ENCODE measurements at places on chromosomes 2 and 18.

GRCh38 chr2:200172944-200173581 lies 133.4 kb upstream of the SPATS2L start:
- no peak for DNase-seq

DNA sequence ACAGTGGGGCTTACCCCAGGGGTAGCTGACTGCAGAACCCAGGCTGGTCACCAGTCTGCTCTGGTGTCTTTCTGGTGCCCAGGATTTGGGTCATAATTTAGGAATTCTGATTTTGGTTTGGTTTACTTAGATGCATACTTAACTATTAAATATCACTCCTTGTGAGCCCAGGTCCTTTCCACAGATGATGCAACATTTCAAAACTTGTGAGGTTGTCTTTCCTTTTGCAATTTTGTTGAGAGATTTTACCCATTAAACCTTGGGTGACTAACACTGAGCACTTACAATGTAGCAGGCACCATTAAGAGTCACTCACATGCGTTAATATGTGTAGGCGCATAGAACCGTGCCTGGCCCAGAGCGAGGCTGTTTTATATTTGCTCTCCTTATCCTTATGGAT lies 61.8 kb upstream of the RPL31 start:
- DNase-seq, result no peak

GRCh38 chr2:230267556-230267955 lies 42.0 kb downstream of the SP140 start:
- peak; percentile 41 for DNase-seq

DNA sequence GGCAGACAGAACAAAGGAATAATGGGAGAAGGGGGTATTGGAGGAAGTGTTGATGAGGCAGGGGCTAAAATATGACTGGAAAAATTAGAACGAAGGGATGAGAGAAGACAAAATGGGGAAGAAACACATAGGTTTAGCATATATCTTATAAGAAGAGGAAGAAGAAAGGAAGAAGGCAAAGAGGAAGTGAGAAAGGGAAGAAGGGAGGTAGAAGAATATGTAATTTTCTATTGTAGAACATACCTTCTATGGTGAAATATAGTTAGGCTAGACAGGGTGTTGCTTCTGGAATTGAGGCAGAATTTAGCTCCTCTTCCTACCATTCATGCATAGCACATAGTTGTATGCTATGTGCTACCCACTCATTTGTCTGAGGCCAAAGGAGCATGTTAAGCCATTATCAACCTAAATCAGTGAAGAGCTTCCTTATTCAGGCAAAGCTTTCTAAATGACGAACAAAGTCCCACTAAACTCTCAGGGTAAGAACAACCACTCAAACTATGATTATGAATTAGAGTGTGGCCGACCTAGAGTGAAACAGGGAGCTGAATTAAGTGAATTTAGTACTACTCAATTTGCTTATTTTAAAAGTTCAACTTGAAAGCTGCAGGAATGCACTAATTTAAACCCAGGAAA lies 180.9 kb upstream of the GALNT5 start:
- no peak for DNase-seq

GRCh38 chr2:156191527-156191926 lies 141.0 kb downstream of the NR4A2 start:
- no peak for DNase-seq

- DNase-seq, result no peak
Observed at GRCh38 chr18:61743775-61744531, 148.9 kb downstream of the RNF152 start.

DNA sequence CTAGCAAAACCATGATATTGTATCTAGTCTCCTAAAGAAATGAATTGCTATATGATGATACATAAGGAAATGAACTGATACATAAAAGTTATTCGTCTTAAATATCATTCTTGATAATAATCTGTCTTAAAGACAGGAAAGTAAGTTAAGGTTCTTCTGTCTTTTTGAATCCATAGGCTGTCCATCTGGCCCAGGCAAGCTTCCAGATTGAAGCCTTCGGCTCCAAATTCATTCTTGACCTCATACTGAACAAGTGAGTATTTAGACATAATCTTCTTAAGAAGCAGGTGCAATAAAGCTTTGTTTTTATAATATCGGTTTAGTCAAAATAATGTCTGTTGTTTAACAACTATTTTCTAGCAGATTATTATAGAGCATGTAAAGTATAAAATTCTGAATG lies 37.7 kb downstream of the ADAM23 start:
- no peak for DNase-seq

GRCh38 chr2:151900331-151900730 lies 72.1 kb upstream of the ARL5A start:
- no peak for DNase-seq

DNA sequence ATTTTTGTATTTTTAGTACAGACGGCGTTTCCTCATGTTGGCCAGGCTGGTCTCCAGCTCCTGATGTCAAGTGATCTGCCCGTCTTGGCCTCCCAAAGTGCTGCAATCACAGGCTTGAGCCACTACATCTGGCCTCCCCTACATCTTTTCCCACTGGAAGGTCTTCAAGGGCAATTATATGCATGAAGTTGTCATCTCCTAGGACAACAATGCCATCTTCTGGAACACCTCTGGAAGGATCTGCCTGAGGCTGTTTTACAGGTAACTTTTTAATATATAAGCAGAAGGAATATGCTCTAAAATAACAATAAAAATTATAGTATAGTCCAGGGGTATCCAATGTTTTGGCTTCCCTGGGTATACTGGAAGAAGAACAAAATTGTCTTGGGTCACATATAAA lies 321.4 kb downstream of the AFF3 start:
- DNase-seq, result no peak

DNA sequence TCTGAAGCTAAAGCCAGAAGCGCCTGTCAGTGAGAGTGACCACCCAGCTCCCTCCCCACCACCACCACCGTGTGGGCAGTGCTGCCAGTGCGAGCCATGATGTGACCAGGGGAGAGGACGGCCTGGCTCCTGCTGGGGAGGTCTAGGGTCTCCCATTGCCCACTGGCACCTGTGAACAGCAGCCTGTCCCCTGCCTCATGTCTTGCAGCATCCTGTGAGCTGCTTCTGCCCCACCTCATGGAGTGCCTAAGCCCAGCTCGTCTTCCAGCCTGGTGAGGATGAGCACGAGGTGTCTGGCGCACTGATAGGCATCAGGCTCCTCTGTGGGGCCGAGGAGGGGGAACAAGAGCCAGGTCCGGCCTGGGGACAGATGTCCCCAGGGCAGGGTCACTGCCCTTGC lies 61.4 kb downstream of the FAM168B start:
- no peak for DNase-seq

- no peak for DNase-seq
Observed at GRCh38 chr2:8306530-8307351, 375.1 kb upstream of the ID2 start.

- no peak for DNase-seq
Observed at GRCh38 chr2:66428986-66429612, 5.8 kb upstream of the MEIS1 start.
